ENCODE measurements at places on chromosomes 3 and 15.

DNA sequence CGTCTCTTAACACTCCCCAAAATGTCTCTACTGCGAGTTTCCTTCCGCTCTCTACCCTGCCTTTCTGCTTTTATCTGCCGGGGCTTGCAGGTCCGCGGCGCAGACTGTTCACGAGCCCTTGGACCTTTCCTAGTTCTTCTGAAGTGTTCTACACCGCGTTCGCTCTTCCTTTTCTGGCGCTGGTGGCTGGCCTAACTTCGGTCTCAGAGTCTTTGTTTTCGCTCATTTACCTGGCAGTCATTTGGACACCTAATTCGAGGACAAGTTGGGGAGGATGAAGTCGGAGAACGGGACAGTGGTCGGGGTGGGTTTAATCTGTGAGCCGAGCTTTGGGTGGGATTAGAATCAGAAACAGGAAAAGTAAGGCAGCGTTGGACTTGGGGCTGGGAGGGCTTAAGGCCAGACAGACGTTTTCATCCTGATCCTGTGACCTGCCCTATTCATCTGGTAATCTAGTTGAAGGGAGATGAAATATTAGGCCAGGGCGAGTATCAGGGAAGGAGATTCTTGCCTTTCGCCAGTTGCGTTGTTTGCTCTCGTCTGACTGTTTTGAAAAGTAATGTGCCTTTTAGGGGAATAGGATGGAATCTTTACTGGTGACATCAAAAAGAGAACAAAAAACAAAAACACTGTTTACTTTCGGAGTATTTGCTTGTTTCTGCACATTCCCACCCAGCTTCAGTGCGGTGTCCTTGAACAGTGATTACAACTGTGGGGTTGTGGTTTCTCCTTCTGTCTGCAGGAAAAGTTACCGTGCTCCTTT lies 1.8 kb downstream of the DIPK2A start:
- peak; percentile 32 for DNase-seq

- DNase-seq, result no peak
Observed at GRCh38 chr3:64228110-64228509, 2.8 kb upstream of the PRICKLE2 start.

- no peak for DNase-seq
Observed at GRCh38 chr3:126693921-126694320, 10.1 kb upstream of the CHCHD6 start.

DNA sequence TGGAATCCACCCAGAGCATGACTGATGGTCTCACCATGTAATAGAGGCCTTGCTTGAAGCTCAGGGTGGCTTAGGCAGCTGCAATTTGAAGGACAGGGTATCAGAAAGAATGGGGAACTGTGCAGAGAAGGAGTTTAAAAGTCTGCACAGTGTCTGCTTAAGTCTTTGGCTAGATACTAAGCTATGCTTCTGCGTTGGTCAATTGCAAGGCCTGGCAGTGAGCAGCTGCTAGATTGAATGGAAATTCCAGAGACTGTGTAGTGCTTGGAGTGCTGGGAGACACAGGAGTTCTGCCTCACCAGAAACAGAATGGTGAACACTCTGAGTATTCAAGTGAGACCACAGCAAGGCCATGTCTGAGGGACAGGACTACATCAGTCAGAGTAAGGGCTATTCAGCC lies 17.3 kb upstream of the ATP10A start:
- no peak for DNase-seq

DNA sequence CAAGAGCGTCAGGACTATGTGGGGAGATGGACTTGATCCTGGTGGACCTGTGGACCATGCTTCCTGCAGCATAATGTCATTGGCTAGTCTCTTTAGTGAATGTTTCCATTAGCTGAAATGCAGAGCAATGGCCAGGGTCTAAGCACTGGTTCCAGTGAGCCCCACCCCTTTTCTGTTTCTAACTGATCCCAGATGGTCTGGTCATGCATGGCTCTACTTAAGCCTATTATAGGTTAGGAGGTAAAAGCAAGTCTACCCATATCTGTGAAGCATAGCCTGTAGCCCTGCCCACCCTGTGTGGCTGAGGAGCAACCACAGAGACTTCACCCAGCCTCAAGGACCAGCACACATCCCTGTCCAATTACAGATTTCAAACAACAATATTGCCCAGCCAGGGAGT lies 419.2 kb downstream of the ZNF385D start:
- DNase-seq, result no peak

DNA sequence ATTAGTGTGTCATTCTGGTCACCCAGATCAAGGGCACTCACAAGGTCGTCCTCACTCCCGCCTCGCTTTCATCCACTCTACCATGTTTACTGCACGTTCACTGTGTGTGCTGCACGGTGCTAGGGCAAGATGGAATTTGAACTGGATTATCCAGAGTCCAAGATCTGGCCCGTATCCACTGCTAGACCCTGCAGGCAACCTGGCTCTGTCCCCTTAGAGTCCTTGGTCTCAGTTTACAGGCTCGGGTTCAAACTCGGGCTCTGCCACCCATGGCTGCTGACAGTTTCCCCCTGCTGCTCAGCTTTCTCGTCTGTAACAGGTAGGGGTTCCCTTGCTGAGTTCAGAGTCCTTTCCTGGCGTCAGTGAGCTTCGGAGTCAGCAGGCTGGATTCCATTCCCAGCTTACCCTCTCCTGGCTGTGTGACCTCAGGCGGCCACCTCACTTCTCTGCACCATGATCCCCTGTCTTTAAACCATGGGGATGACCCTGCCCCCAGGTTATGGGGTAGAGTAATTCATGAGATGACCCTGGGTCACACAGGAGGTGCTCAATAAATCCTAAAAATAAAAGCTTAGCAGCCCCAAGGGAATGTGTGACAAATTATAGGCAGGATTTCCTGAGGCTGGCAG lies 79.6 kb upstream of the SLC6A6 start:
- no peak for DNase-seq

DNA sequence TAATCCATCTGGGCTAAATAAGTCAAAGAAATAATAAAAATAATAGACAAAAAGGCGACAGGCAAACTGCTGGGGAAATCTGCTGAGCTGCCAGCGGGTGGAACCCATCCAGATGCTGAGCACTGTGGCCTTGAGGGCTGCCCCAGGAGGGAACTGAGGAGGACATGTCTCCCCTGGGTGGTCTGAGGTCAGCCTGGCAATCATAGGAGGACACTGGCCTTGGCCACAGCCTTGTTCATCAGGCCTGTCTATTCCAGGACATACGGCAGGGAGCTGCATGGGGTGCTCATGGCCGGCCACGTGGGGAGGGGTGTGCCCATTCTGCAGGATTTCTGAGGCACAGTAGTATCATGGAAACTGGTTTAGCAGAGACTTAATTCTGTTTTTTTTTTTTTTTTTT lies 21.5 kb upstream of the SNRPA1 start:
- no peak for DNase-seq

GRCh38 chr3:114857299-114857701 lies 289.8 kb downstream of the ZBTB20 start:
- no peak for DNase-seq

GRCh38 chr3:52123106-52123725 lies 31.0 kb downstream of the POC1A start:
- DNase-seq, result peak; percentile 60

DNA sequence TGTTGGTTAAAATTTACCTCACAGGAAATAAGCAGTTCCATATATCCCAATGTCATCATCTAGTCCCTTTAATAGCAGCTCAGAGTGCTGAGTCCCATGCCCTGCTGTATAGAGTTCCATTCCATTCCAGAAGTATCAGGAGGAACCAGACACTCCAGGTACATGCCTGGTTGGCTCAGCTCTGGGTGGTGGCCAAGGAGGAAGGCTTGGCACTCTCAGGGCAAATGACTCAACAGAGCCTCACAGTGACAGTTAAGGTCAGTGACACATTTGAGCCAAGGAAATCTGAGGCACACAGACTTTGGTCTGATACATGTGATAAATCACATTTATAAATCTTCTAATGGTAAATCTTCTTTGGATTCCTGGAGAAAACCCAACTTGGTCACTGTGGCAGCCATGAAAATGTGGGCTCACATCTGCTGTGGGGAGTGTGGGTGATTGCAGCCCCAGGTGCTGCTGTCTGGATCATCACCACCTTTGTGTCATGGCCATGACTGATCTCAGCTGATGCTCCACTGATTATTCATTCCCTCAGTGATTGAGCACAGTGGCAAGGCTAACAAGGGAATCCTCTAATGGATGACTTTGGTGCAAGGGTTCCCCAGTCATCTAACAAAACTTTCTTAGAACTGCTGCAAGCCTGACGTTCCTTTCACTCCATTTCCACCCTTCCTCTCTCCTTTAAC lies 9.3 kb downstream of the HHLA2 start:
- no peak for DNase-seq

GRCh38 chr15:48514103-48514816 lies 131.2 kb downstream of the FBN1 start:
- DNase-seq, result no peak

GRCh38 chr15:75362642-75363249 lies 5.7 kb downstream of the MAN2C1 start:
- DNase-seq, result no peak

- no peak for DNase-seq
Observed at GRCh38 chr15:51970132-51970817, 1.3 kb downstream of the LEO1 start.

DNA sequence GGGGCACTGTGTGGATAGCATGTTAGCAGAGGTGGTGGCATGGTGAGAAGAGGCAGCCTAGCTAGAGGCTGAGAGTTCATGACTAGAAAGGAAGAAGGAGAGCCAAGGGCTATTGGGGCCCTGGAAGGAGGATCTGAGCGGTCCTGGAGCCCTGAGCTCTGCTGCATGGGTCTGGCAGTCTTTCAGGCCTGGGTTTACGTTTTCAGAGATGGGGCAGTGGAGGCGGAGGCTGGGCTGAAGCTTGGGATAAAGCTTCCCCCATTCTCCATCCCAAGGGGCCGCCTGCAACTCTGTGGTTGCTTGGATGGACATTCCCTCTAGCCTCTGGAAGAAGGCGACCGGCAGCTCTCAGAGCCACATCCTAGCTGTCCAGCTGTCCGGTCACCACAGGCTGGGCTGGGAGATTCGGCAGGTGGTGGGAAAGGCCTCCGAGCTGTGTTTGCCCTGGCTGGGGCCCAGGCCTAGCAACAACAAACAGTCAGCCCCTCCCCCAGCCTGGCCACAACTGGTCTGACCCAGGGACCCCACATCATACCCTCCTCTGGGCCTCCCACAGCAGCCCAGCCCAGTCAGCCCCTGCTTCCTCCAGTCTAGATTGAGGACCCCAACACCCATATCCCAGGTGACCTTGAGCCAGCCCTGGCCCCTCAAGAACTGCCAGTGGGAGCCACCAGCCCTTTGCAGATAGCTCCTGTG lies 1.8 kb upstream of the SLC38A3 start:
- no peak for DNase-seq

DNA sequence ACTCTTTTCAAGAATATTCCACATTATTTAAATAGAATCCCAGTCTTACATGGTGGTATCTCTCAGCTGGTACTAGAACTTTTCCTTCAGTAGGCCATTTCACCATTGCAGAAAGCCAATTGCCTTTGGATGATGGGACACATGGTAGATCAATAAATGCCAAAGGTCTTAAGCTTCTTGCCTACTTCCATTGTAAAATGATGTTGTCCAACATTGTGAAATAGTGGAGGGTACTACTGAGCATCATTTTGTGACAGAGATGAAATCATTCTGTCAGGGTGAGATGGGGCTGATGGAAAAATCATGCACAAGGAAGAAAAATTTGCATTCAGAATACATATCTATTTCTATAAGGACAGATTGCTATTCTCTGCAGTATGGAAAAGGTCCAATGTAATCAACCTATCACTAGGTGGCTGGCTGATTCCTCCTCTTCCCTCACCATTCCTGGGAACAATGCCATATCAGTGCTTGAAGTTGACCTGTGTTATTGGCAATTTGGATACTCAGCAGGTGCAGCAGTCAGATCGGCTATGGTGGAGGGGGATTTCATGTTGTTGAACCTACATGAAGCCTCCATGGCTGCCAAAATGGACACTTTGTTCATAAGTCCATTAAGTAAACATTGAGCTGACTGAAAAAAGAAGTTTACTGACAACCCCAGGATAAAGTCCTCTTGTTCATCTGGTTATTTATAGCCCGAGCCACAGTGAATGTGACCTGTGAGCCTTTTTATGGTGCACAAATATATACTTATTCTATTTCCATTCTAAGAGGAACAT lies 596.9 kb upstream of the ARPP21 start:
- DNase-seq, result no peak

GRCh38 chr15:60526127-60526616 lies 47.2 kb upstream of the ICE2 start:
- no peak for DNase-seq

GRCh38 chr3:65576966-65577365 lies 461.8 kb downstream of the MAGI1 start:
- no peak for DNase-seq

DNA sequence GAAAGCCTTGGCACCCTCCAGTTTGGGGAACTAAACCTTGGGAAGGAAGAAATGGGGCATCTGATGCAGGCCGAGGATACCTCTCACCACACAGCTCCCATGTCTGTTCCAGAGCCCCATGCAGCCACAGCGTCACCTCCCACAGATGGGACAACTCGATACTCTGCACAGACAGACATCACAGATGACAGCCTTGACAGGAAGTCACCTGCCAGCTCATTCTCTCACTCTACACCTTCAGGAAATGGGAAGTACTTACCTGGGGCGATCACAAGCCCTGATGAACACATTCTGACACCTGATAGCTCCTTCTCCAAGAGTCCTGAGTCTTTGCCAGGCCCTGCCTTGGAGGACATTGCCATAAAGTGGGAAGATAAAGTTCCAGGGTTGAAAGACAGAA lies 7.7 kb downstream of the MAP1A start:
- DNase-seq, result no peak

All from activated T-helper 1 cell treated with anti-CD3 and anti-CD28 coated beads, Interleukin-2, amount 50 U/mL, for 16 hours (primary cell).